ENCODE measurements at places on chromosomes 1 and 21. TPM values are rescaled to one million over a fixed set of nuclear protein-coding genes. Genes with fewer than 3 reads are reported as not detected.

The CD84 gene
- 24.2 TPM for total RNA-seq

DNA sequence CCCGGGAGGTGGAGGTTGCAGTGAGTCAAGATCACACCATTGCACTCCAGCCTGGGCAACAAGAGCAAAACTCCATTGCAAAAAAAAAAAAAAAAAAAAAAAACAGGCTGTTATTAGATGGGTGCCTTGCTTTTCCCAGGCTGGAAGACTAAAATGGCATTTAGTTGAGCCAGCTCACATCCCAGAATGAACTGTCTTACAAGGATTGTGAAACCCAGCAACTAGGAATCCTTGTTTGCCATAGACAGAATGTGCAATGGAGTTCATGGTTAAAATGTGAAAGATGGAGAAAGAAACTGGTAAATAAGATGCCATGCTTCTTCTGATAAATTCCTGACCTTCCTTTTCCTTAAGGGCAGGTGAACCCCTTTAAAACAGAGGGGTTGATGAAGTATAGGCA lies 215.8 kb upstream of the GREM2 start:
- no peak for DNase-seq

DNA sequence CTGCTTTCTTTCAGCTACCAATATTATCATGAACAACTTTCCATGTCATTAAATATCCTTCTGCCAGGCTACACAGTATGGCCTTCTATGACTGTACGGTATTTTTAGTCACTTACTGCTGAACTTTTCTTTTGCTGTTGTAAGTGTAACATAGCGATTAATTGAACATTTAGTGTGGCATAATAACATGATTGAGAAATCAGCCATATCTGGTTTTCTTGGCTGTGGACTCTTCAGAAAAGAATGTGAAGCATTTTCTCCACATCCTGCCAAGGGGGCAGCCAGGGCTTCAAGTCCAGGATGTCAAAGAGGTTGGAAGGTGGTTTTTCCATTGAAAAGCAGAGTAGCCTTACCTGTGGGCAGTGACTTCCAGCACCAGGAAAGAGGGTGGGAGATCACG lies 8.8 kb upstream of the AHCYL1 start:
- DNase-seq = no peak

The SYPL2 gene
- not detected for total RNA-seq

The AADACL3 gene
- not detected for total RNA-seq

DNA sequence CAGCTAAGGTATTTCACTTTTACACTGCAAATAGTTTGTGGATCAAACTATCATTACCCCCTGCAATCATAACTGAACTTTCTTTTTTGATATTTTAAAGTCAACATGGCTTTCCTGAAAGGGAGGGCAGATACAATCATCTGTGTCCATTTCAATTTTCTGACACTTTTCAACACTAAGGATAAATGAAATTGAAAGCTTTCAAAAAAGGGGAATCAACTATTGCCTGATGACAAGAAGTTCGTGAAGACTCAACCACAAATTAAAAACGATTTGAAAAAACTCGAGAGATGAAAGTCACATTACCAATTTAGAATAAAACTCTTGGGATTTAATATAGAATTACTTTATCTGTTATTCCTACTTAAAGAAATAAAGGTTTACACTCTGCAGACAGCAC lies 11.7 kb downstream of the SRSF4 start:
- DNase-seq = no peak

DNA sequence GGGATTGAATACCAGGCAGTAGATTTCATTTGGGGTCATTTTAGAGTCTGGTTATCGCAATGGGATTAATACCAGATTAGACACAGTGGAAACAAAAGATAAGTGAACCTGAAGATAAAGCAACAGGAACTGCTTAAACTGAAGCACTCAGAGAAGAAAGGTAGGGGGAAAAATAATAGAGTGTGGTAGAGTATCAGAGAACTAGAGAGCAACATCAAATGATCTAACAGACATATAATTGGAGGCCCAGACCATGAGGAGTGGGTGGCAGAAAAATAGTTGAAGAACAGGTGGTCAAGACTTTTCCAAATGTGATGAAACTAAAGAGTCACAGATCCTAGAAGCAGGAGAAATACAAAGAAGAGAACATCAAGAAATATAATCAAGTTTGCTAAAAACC lies 484.3 kb downstream of the CAMTA1 start:
- DNase-seq = no peak

All from hematopoietic multipotent progenitor cell (in vitro differentiated cells).